Activated CD4-positive, alpha-beta memory T cell treated with anti-CD3 and anti-CD28 coated beads for 36 hours (primary cell): ENCODE measurements at places on chromosomes 6 and 20.

DNA sequence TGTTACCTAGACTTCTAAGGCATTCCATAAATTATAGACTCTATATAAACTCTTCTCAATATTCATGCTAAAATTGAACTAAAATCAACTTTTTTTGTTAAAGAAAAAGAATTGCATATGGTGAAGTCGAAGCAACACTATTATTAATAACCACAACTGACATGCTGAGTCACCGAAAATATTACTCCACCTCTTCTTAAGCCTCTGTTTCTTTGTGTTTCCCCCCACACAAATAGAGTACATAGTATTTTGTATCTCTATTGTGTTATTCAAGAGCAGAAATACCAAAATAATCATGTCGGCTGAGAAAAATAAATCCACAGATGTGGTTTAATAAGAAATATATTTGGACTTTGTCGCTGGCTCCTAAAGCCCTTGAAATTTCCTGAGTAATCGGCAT is 23.8 kb downstream of the TFB1M start:
- H3K36me3 ChIP-seq, result peaks cover 48% of the 10 kb centered on the region
- no peak overlapping the region for H3K4me3 ChIP-seq
- no peak overlapping the region for H3K27ac ChIP-seq
- peaks cover 8% of the 10 kb centered on the region for H3K4me1 ChIP-seq
- no peak for DNase-seq

- H3K4me3 ChIP-seq, result no peak overlapping the region
- H3K27me3 ChIP-seq, result no peaks in the 10 kb centered on the region
- DNase-seq, result no peak
- H3K36me3 ChIP-seq, result no peaks in the 10 kb centered on the region
These were observed 64.1 kb downstream of the C6orf118 start for GRCh38 chr6:165245287-165245686.

DNA sequence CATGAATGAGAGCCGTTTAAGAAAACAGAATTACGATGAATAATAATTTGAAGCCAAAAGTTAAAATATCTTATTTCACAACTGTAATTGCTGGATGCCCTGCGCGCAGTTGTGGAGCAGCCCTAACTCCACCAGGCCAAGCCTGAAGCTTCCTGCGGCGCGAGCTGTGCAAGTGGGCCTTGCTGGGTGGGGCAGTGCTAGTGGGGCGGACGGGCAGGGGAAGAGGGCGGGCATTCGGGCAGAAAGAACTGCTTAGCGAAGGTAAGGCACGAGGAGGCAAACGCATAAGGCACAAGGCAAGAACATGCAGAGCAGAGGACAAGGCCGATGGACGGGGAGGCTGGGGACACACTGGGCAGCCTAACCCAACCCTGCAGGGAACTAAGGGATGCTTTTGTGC is 2.3 kb downstream of the HLA-DQB2 start:
- no peak overlapping the region for H3K27ac ChIP-seq
- no peak overlapping the region for H3K4me3 ChIP-seq
- peaks cover 37% of the 10 kb centered on the region for H3K27me3 ChIP-seq
- no peaks in the 10 kb centered on the region for H3K36me3 ChIP-seq
- DNase-seq, result no peak

GRCh38 chr6:130994319-130995097 is 68.5 kb downstream of the EPB41L2 start:
- DNase-seq, result no peak
- no peaks in the 10 kb centered on the region for H3K36me3 ChIP-seq
- H3K4me3 ChIP-seq, result no peak overlapping the region
- no peaks in the 10 kb centered on the region for H3K4me1 ChIP-seq
- no peak overlapping the region for H3K27ac ChIP-seq

GRCh38 chr6:18343741-18344140 is 43.4 kb upstream of the RNF144B start:
- H3K27me3 ChIP-seq, result peaks cover 6% of the 10 kb centered on the region
- peak overlapping the region; percentile 54 for H3K27ac ChIP-seq
- H3K4me3 ChIP-seq, result no peak overlapping the region
- DNase-seq, result peak; percentile 44

GRCh38 chr20:11607047-11607446 is 310.6 kb upstream of the BTBD3 start:
- no peaks in the 10 kb centered on the region for H3K4me1 ChIP-seq
- H3K36me3 ChIP-seq, result no peaks in the 10 kb centered on the region
- DNase-seq, result no peak
- no peaks in the 10 kb centered on the region for H3K27me3 ChIP-seq
- no peak overlapping the region for H3K4me3 ChIP-seq
- H3K27ac ChIP-seq, result no peak overlapping the region

DNA sequence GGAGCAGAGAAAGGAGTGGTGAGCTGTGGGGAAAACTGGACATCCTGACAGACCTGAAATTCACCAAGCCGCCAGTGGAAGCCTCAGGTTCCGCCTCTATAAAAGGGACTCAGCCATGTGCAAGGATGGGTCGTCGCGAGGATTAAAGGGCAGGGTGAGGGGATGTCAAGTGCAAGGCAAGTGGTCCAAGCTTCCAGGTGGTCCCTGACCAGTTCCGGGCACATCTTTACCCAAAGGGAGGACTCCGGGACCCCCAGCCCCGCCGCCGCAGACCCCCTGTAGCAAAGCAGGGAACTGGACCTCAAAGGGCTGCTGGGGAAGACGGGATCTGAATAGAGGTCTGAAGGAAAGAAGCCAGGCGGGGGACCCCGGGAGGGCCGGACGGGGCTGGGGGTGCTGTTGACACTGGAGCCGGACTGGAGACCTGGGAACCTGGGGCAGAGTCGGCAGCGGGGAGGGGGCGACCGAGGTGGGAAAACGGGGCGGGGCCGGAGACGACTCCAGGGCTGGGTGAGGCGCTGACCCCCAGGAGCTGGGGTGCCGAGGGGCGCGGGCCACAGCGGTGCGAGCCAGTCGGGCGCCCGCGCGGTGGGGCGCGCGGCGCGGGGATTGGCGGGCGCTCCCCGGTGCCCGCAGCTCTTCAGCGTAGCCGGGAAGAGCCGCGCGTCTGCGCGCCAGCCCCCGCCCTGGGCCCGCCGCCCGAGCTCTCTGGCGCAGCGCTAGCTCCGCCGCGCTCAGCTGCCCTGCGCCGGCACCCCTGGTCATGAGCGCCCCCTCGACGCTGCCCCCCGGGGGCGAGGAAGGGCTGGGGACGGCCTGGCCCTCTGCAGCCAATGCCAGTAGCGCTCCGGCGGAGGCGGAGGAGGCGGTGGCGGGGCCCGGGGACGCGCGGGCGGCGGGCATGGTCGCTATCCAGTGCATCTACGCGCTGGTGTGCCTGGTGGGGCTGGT is at the start of gene SSTR4:
Gene SSTR4 (plus strand): TSS at position 592 of the 951 bp plus-strand sequence. CDS start 172 bp downstream, at position 764.
- H3K4me3 ChIP-seq, result no peak within 1 kb of the TSS
- H3K27me3 ChIP-seq, result peaks cover 16% of the 10 kb centered on the region
- no peaks in the 10 kb centered on the region for H3K36me3 ChIP-seq
- H3K27ac ChIP-seq, result no peak within 1 kb of the TSS

DNA sequence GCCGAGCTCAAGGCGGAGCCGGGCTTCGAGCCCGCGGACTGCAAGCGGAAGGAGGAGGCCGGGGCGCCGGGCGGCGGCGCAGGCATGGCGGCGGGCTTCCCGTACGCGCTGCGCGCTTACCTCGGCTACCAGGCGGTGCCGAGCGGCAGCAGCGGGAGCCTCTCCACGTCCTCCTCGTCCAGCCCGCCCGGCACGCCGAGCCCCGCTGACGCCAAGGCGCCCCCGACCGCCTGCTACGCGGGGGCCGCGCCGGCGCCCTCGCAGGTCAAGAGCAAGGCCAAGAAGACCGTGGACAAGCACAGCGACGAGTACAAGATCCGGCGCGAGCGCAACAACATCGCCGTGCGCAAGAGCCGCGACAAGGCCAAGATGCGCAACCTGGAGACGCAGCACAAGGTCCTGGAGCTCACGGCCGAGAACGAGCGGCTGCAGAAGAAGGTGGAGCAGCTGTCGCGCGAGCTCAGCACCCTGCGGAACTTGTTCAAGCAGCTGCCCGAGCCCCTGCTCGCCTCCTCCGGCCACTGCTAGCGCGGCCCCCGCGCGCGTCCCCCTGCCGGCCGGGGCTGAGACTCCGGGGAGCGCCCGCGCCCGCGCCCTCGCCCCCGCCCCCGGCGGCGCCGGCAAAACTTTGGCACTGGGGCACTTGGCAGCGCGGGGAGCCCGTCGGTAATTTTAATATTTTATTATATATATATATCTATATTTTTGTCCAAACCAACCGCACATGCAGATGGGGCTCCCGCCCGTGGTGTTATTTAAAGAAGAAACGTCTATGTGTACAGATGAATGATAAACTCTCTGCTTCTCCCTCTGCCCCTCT is 1.1 kb downstream of the CEBPB start:
- peak overlapping the region; percentile 98 for H3K27ac ChIP-seq
- peaks cover 22% of the 10 kb centered on the region for H3K36me3 ChIP-seq
- peak overlapping the region; percentile 82 for H3K4me3 ChIP-seq

DNA sequence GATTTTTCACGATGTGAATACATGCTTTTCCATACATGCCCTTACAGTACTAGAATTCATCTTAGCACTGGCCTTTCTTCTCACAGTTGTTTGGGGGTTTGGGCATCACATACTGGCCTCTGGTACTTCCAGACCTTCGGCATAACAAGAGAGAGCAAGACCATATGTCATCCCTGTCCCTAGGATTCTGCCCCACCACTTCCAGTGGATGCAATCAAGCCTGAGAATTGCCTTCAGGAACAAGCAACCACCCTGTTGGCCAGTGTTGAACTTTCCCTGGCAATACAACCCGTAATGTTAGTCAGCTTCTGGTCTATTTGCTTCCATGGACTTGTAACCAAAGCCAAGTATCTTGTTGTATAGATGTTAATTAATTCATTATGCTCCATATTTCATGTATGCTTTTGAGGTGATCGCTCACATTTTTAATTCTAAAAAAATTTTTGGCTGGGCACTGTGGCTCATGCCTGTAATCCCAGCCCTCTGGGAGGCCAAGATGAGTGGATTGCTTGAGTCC is 15.4 kb upstream of the SLPI start:
- H3K4me1 ChIP-seq, result no peaks in the 10 kb centered on the region
- no peak overlapping the region for H3K27ac ChIP-seq
- H3K27me3 ChIP-seq, result peaks cover 23% of the 10 kb centered on the region
- H3K4me3 ChIP-seq, result no peak overlapping the region
- no peak for DNase-seq

DNA sequence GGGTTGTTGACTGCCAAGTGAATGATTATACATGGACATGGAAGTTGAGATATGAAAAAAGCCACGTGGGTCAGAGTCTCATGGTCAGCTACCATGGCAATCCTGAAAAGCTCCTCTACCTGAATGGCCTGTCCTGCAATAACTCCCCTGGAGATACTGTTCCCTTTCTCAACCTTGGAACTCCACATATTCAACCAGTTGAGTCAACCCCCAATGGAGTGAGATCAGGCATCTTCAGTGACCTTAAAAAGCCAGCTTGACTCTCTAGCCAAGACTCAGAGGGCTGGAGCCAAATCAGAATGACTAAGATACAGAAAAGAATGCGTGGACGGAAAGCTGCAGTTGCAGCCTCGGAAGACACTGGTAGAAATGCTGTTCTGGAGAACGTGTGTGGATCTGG is 341.3 kb downstream of the FOXA2 start:
- no peak overlapping the region for H3K27ac ChIP-seq
- DNase-seq, result no peak
- H3K36me3 ChIP-seq, result no peaks in the 10 kb centered on the region
- no peaks in the 10 kb centered on the region for H3K27me3 ChIP-seq

DNA sequence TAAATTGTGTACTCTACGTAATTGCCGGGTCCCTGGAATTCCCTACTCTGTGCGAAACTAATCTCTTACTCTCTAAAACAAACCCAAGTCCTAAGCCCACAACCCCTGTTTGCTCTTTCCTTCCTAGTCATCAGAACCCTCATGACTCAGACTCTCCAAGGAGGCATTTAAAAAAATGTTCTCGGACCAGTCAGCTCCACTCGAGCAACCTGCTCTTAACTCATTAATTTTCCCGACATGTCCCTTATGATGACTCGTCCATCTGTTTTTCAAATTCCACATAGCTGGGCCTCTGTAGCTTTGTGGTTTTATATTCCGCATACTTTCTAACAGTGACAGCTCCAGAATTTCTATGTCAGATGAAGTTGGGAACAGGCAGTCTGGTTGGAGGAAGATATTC is 2.6 kb upstream of the MUC22 start:
- H3K27ac ChIP-seq, result no peak overlapping the region
- H3K4me1 ChIP-seq, result peaks cover 17% of the 10 kb centered on the region
- peaks cover 31% of the 10 kb centered on the region for H3K27me3 ChIP-seq
- DNase-seq, result no peak

DNA sequence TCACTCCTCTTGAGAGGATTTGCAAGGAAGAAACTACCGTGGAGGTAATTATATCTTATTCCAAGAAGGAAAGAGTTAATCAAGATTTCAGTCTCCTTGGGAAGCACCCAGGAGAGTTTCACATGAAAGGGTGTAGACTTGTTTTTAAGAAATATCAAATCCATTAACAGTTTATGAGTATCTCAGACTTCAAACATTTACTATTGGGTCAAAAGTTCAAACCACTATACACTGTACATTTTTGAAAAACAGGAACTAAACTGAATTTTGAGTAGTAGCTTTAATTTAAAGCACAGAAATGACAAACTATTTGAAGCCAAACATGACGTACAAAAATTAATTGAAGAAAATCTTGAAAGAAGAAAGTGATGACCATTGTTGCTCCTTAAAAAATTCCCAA is 164.0 kb downstream of the FOXC1 start:
- no peak overlapping the region for H3K4me3 ChIP-seq
- no peak overlapping the region for H3K27ac ChIP-seq

DNA sequence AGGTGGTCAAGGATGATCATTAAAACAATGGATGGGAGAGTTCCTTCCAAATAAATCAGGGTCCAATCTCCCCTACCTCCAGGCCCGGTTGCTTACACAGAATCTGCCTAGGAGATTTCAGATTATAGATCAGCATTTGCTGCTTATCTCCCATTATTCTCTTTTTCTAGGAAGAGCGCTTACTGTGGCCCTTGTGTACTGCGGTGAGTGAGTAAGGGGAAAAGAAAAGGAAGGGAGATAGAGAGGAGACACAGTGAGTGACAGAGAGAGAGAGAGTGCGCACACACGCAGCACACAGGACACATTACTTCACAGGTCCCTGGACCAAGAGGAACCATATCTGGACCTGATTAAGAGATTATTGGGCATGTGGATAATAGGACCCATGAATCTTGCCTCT is 6.2 kb downstream of the LATS1 start:
- DNase-seq, result no peak
- peaks cover 52% of the 10 kb centered on the region for H3K4me1 ChIP-seq
- H3K36me3 ChIP-seq, result no peaks in the 10 kb centered on the region
- H3K27ac ChIP-seq, result no peak overlapping the region
- no peak overlapping the region for H3K4me3 ChIP-seq

DNA sequence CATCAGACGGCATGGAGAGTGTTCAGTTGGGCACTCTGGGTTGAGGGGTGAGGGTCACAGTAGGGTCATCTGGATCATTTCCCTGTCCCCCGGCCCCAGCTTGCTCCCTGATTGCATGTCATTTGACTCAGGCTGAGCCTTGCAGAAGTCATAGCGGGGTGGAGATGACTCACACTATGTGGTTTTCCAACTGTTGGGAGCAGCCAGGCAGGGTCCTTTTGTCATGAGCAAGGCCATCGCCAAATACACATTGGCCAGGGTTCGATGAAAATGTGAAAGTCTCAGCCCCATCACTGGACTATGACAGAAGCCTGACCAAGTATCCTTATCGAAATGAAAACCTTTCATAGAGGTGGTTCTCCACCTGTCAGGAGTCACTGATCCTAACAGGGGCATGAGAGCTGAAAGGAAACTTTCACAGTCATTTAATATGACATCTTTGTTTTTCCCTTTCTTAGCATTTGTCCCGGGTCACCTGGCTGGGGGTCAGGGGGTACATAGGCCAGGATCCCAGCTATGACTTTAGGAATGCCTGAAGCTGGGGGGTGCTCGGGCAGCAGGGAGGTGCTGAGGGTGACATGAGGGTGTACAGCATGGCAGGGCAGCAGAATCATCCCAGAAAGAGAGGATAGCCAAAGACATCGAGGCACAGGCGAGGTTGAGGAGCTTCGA is 70.2 kb upstream of the CD93 start:
- no peak for DNase-seq
- no peaks in the 10 kb centered on the region for H3K27me3 ChIP-seq
- H3K4me3 ChIP-seq, result no peak overlapping the region
- peaks cover 11% of the 10 kb centered on the region for H3K4me1 ChIP-seq
